HFF-Myc (cell line): ENCODE measurements at places on chromosomes 2 and 18.

GRCh38 chr2:142134911-142135310 is 4.1 kb upstream of the LRP1B start:
- DNase-seq = no peak

DNA sequence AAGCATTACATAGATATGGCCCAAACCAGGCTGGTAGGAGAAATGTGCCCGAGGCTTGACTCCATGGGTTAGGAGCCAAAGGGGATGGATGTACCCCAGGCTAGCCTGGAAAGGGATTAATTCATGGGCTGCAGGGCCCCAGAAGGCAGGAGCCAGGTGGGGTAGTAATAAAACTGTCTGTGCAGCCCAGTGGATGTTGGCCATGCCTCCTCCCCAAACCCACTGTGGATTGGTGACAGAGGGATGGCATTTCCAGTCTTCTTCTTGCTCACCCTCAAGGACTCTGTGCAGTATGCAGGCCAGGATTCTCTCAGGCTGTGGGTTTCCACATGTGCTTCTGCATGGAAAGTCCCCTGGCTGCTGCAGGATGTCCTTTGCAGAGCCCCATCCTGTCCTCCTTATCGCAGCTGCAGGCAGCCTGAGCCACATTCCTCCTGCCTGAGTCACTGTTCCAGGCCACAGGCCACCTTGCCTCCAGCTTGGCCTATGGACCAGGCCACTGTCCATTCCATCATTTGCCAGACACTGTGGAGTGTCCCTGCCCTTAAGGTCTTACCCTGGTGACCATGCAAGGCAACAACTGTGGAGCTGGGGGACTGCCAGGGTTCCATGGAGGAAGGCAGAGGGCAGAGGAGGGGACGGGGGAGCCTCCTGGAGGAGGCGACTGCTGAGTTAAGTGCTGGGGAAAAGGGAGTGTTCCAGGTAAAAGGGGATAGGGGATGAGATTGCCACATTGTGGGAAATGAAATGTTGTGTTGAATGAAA is 38.9 kb downstream of the INO80C start:
- DNase-seq = peak; percentile 70

DNA sequence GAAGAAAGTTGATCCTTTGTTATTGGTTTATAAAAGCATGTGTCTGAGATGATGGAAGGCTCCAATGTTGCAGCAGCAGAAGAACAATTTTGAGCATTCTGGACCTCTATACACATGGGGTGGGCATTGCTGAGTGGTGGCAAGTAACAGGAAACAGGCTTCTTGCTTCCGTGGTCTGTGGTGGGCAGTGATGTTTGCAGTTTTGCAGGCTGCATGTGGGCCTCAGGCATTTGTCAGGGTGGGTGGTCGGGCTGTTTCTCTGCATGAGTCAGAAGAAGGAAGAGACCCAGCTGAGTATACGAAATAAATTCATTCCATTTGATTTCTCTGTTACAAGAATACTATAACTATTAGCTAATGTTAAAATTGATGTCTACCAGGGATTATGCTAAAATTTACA is 239.5 kb upstream of the COL3A1 start:
- no peak for DNase-seq

GRCh38 chr2:100939445-100939844 is 62.6 kb upstream of the RPL31 start:
- no peak for DNase-seq

DNA sequence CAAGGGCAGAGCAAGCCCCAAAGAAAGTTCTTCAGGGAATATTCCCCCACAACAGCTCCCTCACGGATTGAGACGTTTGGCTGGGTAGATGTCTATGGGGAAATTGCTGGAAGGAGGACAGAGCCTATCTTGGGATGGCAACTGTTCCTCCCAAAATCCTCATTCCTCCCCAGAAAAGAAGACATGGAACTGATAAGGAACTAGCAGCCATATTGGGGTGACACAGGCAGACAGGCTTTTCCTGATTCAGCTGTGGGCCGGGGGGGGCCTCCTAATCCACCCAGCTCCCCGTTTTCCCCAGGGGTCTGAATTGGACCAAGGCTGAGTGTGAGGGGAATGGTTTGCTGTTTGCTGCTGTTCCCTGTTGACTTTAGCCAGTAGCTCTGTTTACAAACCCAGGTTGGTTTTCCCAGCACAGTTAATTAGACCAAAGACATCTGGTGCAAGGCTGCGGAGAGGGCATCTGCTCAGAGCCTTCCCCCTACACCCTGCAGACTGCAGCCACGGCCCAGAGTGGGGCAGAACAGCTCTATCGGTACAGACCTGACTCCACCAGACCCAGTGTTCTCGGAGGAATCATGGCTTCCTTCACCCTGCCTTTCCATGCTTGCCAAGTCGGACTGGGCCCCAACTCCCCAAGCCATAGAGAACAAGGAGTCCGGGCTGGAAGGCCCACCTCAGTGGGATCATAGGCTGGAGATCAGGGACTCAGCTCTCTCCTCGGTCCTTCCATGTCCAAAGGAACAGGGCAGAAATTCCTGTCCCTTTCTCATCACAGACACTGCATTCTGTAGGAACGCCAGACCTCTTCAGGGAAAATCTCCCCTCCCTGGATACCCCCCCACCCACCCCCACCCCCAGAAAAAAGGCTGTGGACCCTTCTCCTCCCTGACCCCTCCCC is 1.7 kb upstream of the PKDCC start:
- DNase-seq = no peak

DNA sequence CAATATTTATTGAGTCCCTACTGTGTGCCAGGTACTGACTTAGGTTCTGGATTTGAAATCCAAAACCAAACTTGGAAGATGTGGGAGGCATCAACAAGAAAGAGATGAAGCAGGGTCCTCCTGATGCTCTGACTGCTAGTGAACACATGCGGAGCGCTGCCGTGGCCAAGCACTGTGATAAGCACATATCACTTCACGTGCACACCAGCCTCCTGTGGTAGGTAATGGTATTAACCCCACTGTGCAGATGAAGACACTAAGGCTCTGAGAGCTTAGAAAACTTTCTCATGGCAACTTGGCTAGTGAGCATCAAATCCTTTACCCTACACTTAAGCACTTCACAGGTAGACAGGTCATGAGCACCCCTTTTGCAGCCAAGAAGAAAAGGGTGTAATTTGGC is 216.1 kb downstream of the HAUS1 start:
- DNase-seq = no peak

GRCh38 chr2:236945431-236946016 is 140.2 kb upstream of the COPS8 start:
- DNase-seq = no peak

GRCh38 chr2:56540467-56540866 is 356.7 kb downstream of the CCDC85A start:
- no peak for DNase-seq

DNA sequence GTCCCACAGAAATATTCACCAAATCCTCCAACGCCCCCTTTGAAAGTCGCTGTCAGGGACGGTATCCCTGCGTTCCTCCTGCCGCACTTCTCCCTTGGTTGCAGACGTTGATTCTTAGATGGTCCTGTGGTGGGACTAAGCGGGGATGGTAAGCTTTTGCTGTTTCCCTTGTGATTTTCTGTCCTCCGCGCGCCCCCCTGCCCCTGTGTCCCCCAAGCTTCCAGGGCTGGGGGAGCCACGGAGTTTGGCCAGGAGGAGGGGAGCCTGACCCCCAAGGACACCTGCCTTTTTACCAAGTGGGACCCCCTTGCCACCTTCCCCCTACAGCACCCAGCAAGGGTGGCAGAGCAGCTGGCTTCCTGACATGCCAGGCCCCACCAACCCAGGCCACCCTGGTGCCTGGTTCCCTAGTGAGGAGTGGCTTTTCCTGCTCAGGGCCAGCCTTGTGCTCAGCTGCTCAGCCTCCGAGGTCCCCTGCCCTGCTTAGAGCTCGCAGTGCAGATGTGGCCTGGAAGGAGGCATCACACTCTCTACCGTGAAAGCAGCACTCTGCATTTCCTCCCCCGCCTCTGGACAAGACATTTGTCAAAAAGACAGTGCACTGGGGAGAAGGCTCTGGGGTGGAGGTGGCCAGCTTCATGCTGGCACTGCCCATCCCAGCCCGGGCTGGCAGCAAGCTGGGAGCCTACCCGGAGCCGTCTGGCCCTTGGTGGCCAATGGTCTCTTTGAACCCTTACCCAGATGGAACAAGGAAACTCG is 49.4 kb downstream of the TWIST2 start:
- no peak for DNase-seq

- DNase-seq = peak; percentile 38
Observed at GRCh38 chr18:46630160-46630559, 26.9 kb downstream of the LOXHD1 start.

GRCh38 chr18:21682371-21683051 is 22.1 kb downstream of the ABHD3 start:
- no peak for DNase-seq

GRCh38 chr2:138780908-138781307 is 718 bp upstream of the NXPH2 start:
- no peak for DNase-seq

- DNase-seq = no peak
Observed at GRCh38 chr2:134431838-134432434, 178.1 kb downstream of the MGAT5 start.

DNA sequence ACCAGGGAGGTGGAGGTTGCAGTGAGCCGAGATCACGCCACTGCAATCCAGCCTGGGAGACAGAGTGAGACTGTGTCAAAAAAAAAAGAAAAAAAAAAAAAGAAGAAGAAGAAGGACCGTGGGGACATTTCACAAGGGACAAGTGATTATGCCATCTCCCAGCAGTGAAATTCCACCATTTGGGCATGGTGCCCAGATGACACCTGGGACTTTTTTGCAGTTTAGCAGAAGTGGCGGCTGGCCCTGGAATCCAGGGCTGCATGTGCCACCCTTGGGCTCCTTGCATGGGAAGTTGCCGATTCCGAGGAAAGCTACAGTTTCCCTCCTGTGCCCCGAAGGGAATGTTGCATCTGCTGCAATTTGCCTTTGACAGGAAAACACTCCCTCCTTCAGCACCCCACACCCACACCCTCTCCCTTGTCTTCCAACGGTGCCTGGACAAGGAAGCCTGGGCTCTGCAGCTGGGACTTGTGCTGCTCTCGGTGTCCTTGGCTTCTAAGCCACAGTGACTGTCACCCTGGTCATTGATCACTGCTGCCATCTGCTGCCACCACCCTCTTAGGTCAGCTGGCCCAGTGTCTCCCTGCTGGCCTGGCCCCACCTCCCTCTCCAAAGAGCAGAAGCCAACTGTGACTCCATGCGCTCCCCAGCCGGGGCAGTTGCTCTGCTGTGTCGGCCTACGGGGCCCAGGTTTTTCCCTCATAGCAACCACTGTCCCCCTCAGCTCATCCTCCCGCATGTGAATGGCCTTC is 56.4 kb upstream of the LRRC30 start:
- DNase-seq = no peak

DNA sequence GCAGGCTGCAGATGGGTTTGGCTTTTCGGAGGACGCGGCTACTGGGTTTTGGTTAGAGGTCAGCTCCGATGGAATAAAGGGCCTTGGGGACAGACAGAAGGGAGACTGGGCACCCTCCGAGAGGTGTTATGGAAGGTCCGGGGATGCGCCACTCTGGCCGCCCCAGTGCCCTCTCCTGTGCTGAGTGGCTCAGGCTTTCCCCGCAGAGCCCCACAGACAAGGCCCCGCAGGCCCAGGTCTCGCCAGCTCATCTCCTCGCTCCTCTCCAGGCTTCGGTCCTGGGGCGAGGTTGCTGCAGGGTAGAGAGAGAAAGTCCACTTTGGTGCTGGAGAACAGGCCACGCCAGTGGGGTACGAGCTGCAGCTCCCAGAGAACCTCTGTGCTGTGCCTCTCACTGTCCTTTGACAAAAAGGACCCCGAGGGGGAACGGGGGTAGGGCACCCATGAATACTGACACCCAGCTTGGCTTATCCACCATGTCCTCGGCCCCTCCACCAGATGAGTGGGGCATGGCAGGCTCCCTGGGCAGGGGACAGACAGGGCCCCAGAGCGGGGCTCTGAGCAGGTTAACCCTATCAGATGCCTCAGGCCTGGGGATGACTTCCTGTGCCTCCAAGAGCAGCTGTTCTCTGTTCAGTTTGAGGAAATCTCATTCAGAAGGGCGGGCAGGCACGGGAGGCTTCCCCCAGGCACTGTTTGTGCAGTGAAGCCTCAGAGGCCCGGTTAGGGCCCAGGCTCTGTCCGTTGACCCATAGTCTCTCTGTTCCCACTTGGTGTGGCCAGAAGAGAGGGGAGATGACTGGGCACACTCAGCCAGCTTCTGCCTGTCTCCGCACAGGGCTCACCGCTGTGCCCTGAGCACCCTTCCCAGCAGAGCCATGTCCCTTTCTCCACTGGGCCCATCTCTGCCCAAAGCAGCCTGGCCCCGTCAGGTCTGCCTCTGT is 15.7 kb upstream of the CNNM3 start:
- DNase-seq = no peak

DNA sequence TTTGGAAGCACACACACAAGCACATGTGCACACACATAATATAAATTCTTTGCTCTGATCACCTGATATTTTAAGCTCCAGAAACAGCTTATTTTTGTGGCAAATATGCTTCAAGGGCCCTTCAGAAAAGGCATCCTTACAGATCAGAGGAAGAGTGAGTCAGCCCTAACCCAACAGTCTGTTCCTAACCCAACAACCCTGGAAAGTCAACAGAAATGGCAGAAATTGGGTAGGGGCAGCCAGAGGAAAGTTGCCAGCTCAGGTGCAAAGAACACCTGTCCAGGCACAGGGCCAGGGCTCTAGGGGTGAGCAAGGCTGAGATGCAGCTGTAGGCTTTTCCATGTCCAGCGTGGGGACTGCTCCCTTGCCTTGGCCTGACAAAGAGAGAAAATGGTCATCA is 6.4 kb upstream of the NCKAP5 start:
- no peak for DNase-seq

- DNase-seq = no peak
Observed at GRCh38 chr2:121999264-121999663, 243.8 kb downstream of the TSN start.

- no peak for DNase-seq
Observed at GRCh38 chr2:43032213-43033015, 194.0 kb downstream of the ZFP36L2 start.

DNA sequence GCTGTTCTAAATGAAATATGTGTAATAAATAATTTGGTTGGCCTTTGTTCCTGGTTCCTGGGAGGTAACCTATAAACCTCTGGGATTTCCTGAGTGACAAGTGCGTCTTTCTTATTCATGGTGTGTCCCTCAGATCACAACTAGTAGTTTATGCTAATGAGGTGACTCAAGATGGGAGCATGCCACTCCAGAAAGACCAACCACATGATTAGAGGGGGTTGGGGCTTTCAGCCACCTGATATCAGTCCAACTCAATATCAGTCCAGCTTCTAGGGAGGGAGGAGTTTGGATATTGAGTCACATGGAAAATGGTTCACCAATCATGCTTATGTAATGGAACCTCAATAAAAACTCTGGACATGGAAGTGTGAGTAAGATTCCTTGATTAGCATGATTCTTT is 96.6 kb downstream of the QPCT start:
- DNase-seq = no peak

GRCh38 chr2:148926291-148926961 is 51.4 kb downstream of the KIF5C start:
- no peak for DNase-seq

GRCh38 chr2:88296247-88296646 is 126.1 kb downstream of the THNSL2 start:
- no peak for DNase-seq
